ENCODE measurements at places on chromosomes 4 and X.

- DNase-seq, result no peak
Measured at GRCh38 chr4:130249002-130249401, 1153.0 kb downstream of the C4orf33 start.

GRCh38 chrX:132807411-132808030 lies 150.9 kb downstream of the HS6ST2 start:
- DNase-seq, result no peak

DNA sequence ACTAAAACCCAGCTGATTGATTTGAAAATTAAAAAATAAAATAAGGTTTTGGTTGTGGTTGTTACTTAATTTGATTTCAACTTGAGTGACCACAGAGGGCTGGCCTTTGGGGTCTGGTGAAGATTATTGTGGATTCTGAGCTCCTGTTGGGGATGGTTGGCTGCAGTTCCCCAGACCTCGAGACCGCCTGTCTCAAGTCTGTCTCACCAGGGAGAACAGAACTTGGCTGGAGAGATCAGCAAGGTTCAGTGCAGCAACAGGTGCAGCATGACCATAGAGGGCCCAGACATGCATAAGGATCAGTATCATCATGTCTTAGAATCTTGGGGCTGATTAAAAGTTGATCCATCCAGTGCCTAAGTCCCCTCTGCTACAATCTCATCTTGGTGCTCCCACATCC lies 491.9 kb downstream of the BCOR start:
- DNase-seq, result no peak

DNA sequence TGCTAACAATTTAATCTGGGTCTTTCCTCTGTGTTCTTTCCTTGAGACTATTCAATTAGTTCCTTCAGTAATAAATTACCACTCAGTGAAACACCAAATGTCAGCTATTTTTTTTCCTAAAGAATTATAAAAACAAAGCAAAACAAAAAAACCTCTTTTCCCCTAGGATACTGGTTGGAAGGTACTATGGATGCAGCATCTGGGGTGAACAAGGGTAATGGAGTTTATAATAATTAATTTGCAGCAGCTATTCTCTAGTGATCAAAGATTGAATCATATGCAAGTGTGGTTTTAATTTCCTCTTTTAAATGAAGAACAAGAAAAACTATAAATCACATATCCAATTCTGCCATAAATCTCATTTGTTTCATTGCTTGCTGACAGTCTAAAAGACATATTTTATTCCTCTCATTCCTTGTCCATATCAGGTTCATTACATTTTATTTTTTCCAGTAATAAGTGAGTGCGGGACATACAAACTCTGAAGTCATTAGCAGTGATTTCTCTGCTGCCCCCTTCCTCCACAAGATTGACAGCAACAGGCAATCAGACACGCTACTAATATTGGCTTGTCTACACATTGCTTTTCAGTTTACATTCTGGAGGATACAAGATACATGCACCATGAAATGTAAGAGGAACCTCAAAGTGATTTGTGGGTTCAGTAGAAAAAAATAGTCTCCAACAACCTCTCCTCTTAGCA lies 1093.4 kb upstream of the SLIT2 start:
- no peak for DNase-seq

- DNase-seq, result no peak
Measured at GRCh38 chr4:89379511-89380044, 72.0 kb upstream of the GPRIN3 start.

GRCh38 chr4:152419809-152420208 lies 116.1 kb downstream of the FBXW7 start:
- DNase-seq, result no peak

- DNase-seq, result no peak
Measured at GRCh38 chrX:9821572-9821971, 35.3 kb downstream of the SHROOM2 start.
